ENCODE measurements at places on chromosomes 4 and X.
A peak's percentile ranks its signal among the peaks of the same experiment; 100 is the strongest.

DNA sequence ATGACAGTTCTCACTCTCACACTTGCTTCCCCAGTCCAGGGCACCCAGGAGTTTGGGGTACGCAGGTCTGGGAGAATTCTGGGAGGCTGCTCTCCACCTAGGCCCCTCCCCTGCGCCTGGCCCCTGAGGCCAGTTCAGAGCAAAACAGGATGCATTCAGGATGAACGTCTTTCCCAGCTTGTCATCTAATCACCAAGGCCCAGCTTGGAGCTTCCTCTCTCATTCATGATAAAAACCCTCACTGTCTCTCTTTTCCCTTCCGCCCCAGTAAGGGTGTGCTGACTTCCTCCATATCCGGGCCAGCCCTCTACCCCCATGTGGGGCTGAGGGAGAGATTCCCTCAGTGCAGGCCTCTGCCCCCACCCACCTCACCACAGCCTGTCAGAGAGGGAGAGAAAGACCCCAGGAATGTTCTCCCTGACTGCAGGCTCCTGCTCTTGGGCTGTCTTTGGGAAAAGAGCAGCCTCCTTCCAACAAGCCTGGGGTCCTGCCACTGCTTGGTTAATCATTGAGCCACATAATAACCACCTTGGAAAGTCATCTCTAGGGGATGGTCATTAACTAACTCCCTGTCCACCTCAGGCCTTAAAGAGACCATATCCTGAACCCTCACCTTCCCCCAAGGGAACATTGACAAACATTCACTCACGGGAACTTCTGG, 50.1 kb downstream of the STARD8 start:
- peak overlapping the region; percentile 26 for H3K27ac ChIP-seq
- DNase-seq, result no peak

DNA sequence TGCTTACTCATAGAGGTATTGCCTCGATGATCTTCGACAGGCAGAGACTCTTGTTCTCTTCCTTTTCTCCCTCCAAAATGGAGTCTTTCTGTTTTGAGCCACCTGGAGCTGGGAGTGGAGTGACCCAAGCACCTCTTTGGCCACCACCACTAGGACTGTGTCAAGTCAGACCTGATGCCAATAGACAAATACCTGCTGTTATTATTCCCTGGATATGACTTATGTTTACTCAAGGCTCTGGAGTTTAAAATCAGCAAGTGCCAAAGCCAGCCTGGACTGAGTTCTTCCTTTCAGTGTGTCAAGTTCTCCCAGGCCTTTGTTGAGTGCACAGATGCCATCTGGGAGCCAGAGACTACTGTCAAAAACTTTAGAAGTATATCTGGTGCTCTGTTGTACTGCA, 130.2 kb upstream of the SLC6A14 start:
- H3K4me3 ChIP-seq, result no peak overlapping the region
- H3K36me3 ChIP-seq, result no peaks in the 10 kb centered on the region
- no peak for DNase-seq
- H3K27me3 ChIP-seq, result no peaks in the 10 kb centered on the region

DNA sequence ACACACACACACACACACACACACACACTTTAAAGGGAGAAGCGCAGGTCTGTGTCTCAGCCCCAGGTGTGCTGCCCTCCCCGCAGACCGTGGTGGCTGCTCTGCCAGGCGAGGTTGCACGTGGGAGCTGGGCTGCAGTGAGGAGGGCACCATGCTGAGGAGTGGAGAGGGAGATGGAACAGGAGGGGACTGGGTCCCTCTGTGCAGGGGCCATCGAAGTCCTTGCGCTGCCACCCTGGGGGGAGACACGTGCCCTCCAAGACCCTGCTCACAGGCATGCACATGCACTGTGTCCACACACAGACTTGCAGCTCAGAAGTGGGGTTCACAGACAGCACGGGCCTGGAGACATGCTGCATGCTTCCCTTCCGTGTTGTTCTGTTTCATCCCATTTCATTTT, 65.5 kb upstream of the HGFAC start:
- H3K4me3 ChIP-seq, result no peak overlapping the region
- H3K27me3 ChIP-seq, result peaks cover 7% of the 10 kb centered on the region
- no peak for DNase-seq
- H3K4me1 ChIP-seq, result peaks cover 14% of the 10 kb centered on the region
- H3K27ac ChIP-seq, result no peak overlapping the region

GRCh38 chr4:124181039-124181438, 531.5 kb downstream of the ANKRD50 start:
- DNase-seq, result no peak
- H3K4me1 ChIP-seq, result peaks cover 55% of the 10 kb centered on the region
- no peaks in the 10 kb centered on the region for H3K27me3 ChIP-seq
- H3K4me3 ChIP-seq, result no peak overlapping the region
- no peaks in the 10 kb centered on the region for H3K36me3 ChIP-seq

- H3K4me3 ChIP-seq, result peak overlapping the region; percentile 29
- H3K27ac ChIP-seq, result no peak overlapping the region
- no peak for DNase-seq
- H3K27me3 ChIP-seq, result no peaks in the 10 kb centered on the region
- H3K4me1 ChIP-seq, result peaks cover 31% of the 10 kb centered on the region
- H3K36me3 ChIP-seq, result peaks cover 5% of the 10 kb centered on the region
Observed at GRCh38 chr4:14289708-14290107, 662.2 kb upstream of the BOD1L1 start.

- no peaks in the 10 kb centered on the region for H3K36me3 ChIP-seq
- no peak overlapping the region for H3K4me3 ChIP-seq
- H3K4me1 ChIP-seq, result no peaks in the 10 kb centered on the region
- no peak overlapping the region for H3K27ac ChIP-seq
- no peaks in the 10 kb centered on the region for H3K27me3 ChIP-seq
Observed at GRCh38 chr4:9811806-9812205, 30.4 kb downstream of the DRD5 start.

DNA sequence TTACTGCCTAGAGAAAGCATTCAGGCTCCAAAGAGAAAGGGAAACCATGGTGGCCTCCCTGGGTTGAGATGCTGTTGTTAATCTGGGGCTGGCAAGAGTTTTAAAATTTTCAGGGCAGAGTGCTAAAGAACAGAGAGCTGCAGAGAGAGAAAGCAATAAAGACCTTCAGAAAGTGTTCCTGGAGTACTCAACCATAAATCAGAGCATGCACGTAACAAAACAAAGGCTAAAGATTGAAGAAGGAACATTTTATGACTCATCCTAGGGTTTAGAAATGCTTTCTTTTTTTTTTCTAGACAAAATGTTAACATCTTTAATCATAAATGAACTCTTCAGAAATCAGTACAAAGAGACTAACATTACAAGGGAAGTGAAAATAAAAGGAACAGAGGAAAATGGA, 562.3 kb upstream of the NDST4 start:
- H3K27me3 ChIP-seq, result no peaks in the 10 kb centered on the region
- H3K4me1 ChIP-seq, result no peaks in the 10 kb centered on the region
- H3K4me3 ChIP-seq, result no peak overlapping the region
- no peak overlapping the region for H3K27ac ChIP-seq

GRCh38 chr4:125388613-125389012, 73.9 kb downstream of the FAT4 start:
- peaks cover 9% of the 10 kb centered on the region for H3K36me3 ChIP-seq
- DNase-seq, result peak; percentile 50
- H3K27ac ChIP-seq, result peak overlapping the region; percentile 77
- H3K4me3 ChIP-seq, result peak overlapping the region; percentile 56
- no peaks in the 10 kb centered on the region for H3K27me3 ChIP-seq

DNA sequence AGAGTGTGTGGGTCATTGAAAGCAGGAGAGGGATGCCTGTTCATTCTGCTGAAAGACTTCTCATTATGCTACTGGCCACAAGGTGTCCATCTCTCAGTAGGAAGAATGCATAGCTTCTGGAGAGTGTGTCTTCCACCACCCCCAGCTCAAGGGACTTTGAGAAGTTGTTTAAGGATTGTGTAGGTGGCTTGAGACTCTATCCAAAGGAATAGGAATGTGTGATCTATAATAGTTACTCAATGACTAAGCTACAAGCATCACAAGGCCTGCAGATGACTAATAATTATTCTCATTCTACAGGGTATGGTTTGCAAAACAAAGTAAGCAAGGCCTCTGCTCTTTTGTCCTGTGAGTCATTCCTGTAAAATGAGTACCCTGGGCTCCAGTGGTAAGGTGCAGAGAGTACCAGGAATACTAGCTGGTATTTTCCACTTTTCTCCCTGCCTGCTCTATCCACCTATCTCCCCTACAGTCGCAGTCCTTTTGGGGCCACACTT, 279.8 kb upstream of the BOD1L1 start:
- peak overlapping the region; percentile 69 for H3K4me3 ChIP-seq
- peak overlapping the region; percentile 94 for H3K27ac ChIP-seq
- H3K4me1 ChIP-seq, result peaks cover 80% of the 10 kb centered on the region
- peak; percentile 99 for DNase-seq
- no peaks in the 10 kb centered on the region for H3K27me3 ChIP-seq

DNA sequence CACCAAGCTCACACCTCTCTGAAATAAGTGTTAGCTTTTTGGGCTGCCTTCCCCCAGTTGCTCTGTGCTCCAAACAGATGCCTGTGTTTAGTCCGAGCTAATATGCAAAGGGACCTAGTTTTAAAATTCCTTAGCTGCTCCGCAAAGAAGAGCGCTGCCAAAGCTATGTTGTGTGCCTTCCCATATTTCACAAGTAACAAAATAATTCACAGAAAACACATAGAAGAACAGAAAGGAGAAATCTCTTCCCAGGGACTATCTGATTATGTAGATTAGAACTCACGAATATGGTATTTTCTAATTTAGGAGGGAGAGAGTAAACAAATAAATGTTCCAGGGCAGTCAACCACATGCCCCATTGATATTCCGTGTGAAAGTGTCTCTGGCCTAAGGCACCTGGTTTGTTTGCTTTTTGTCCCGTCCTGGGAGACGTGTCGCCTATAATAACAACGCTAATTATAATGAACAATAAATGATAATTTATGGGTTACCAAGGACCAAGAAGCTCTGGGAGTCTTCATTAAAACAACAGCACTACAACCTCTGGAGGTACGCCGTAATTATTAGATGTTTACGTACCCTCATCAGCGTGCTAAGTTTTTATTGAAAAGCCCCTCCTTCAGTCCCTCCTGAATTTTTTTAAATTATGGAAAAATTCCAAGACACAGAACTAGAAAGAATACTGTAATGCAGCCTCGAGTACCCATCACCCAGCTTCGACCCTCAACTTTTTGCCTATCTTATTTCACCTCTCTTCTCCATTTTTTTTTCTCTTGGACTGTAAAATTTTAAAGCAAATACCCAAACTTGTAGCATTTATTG, 1.2 kb upstream of the CCNG2 start:
- H3K27ac ChIP-seq, result peak overlapping the region; percentile 93
- H3K36me3 ChIP-seq, result 0 out of 2 replicates have a peak, but pooled peaks cover 5% of the 10 kb centered on the region
- DNase-seq, result no peak
- peaks cover 3% of the 10 kb centered on the region for H3K27me3 ChIP-seq

- no peak for DNase-seq
- H3K36me3 ChIP-seq, result peaks cover 6% of the 10 kb centered on the region
- H3K4me1 ChIP-seq, result peaks cover 19% of the 10 kb centered on the region
- H3K4me3 ChIP-seq, result no peak overlapping the region
- H3K27ac ChIP-seq, result no peak overlapping the region
Observed at GRCh38 chr4:16646459-16646858, 252.0 kb downstream of the LDB2 start.

- H3K36me3 ChIP-seq, result no peaks in the 10 kb centered on the region
- peaks cover 18% of the 10 kb centered on the region for H3K4me1 ChIP-seq
- no peak overlapping the region for H3K4me3 ChIP-seq
- no peak overlapping the region for H3K27ac ChIP-seq
- DNase-seq, result no peak
- H3K27me3 ChIP-seq, result no peaks in the 10 kb centered on the region
Observed at GRCh38 chrX:150544835-150545770, 23.3 kb upstream of the MTM1 start.

DNA sequence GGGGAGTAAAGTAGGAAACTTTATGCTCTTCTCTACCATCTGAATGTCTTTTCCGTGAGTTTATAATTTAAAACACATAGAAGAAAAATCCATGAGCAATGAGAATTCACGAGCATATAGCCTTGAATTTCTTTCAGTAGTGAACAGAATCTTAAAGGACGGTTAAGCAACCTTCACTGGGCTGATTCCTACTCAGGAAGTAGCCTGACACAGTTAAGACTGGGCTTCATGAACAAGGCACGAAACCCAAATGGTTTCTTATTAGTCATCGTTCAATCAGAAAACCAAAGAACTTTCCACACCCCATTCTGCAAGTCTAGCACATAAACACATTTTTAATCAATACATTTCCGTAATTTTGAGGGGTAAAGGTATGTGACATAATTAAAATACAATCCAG, 95.8 kb downstream of the SH3KBP1 start:
- no peak for DNase-seq
- no peak overlapping the region for H3K4me3 ChIP-seq
- no peaks in the 10 kb centered on the region for H3K36me3 ChIP-seq
- no peaks in the 10 kb centered on the region for H3K27me3 ChIP-seq

GRCh38 chr4:12116009-12116552, 687.4 kb upstream of the HS3ST1 start:
- no peaks in the 10 kb centered on the region for H3K27me3 ChIP-seq
- H3K36me3 ChIP-seq, result peaks cover 3% of the 10 kb centered on the region
- H3K27ac ChIP-seq, result no peak overlapping the region
- DNase-seq, result no peak

DNA sequence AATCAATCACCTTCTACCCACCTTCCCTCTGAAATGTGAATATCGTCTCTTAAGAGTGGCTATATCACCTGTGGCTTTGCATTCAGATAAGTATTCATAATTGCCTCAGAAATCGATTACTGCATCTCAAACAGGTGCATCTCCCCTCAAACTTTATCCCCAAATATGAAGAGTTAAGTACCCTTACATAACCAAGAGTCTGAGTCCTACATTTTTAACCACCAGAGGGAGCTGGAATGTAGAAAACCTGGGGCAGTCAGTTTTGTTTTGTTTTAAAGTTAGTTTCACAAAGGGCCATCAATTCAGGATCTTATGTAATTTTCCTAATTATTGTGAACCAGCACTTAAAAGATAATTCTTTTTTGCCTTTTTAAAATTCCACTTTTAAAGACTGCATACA, 5.7 kb downstream of the TCEANC start:
- H3K4me3 ChIP-seq, result peak overlapping the region; percentile 81
